Endodermal cell (in vitro differentiated cells): ENCODE measurements at places on chromosomes 3 and 15.

GRCh38 chr3:71062037-71062932 lies 521.2 kb downstream of the FOXP1 start:
- no peak for DNase-seq

- DNase-seq: no peak
Measured at GRCh38 chr15:36599620-36600433, 20.4 kb downstream of the CDIN1 start.

- no peak for DNase-seq
Measured at GRCh38 chr15:85314633-85315032, 65.8 kb upstream of the AKAP13 start.

DNA sequence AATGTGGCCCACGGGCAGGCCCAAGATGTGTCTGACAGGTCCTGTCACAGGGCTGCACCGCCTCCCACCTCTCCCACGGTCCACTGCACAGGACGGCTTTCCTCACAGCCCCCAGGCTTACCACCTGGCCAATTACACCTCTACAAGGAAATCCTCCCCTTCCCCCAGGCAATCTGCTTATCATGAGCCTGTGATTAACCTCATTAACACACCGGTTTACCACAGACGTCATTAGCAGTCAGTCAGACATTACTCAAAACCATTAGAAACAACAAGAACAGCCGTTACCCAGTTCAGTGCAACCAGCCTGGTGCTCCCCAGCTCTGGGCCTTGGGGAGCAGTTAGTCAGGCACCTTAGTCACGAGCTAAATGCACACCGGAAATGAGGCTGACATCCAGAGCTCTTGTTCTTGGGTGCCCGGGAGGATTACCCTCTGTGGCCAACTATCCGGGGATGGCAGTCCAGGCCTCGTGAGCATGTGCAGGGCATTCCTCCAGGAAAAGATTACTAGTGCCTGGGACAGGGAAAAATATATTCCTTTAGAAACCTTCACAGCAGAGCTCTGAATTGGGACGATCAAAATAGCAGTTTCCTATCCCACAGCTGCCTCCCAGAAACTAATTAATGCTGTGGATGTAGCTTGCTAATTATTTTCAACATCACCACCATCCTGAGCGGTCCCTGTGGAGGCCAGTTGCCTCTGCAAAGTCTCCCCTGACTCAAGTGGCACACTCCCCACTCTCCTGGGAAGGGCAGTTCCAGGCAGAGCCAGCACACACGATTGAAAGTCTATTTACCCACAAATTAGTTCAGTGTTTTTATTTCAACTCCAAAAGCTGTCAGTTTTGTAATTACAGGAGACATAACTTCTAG lies 117.4 kb upstream of the ZBED2 start:
- no peak for DNase-seq

GRCh38 chr15:55916666-55917409 lies 76.6 kb downstream of the NEDD4 start:
- DNase-seq: no peak
